ENCODE measurements at places on chromosomes 5 and 9.
A peak's percentile ranks its signal among the peaks of the same experiment; 100 is the strongest.

- no peak for DNase-seq
Measured at GRCh38 chr5:98721231-98721928, 52.1 kb upstream of the RGMB start.

GRCh38 chr9:92295240-92295790 lies 1.8 kb upstream of the IARS1 start:
- DNase-seq: no peak

- DNase-seq: no peak
Measured at GRCh38 chr5:150361301-150361700, 3.8 kb downstream of the TCOF1 start.

DNA sequence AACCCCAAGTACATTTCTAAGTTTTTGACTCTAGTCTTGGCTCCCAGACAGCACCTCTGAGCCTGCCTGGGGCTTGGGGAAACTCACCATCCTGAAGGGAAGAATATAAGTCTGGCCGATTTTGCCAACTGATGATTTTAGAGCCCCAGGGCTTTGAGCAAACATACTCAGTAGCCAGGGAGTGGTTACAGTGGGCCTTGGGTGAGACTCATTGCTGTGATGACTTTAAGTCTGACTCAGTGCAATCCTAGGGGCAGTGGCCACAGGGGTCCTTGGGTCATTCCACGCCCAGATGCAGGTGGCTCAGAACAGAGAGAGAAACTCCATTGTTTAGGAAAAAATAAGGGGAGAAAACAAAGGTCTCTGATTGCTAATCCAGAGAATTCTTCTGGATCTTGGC lies 312.0 kb upstream of the EDIL3 start:
- no peak for DNase-seq

GRCh38 chr9:76358628-76359280 lies 35.5 kb downstream of the RFK start:
- no peak for DNase-seq

DNA sequence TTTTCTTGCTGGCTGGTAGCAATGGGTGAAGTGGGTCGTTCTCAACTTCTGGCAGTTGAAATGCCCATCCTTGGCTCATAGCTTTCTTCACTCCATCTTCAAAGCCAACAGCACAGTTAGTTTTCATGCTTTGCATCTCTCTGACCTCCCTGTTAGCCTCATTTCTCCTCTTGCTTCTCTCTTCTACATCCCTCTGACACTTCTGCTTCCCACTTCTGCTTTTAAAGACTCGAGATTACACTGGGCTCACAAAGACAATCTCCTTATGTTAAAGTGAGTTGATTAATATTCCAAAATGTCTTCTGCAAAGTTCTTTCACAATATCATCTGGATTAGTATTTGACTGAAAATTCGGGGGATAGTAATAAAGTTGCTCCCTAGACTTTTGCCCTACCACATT lies 684.8 kb upstream of the CCNG1 start:
- no peak for DNase-seq

DNA sequence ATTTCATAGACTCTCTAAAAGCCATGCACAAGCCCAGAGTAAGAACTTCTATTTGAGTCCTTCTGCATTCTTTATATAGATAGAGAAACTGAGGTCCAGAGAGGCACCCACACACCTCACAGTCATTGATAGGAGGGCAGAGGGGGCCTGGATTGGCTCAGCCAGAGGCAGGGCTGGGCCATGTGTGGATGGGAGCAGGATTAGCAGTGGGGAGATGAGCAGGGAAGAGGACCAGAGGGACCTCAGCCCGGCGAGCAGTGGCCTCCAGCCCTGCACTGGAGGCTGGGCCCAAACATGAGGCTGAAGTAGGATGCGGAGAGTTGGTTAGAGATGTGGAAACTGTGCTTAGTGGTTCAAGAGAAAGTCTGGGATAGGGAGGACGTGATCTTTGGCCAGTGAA lies 34.0 kb downstream of the PPARGC1B start:
- DNase-seq: no peak

- no peak for DNase-seq
Measured at GRCh38 chr5:131524431-131524830, 110.6 kb downstream of the RAPGEF6 start.

- DNase-seq: no peak
Measured at GRCh38 chr5:11906497-11906896, 2.3 kb upstream of the CTNND2 start.

DNA sequence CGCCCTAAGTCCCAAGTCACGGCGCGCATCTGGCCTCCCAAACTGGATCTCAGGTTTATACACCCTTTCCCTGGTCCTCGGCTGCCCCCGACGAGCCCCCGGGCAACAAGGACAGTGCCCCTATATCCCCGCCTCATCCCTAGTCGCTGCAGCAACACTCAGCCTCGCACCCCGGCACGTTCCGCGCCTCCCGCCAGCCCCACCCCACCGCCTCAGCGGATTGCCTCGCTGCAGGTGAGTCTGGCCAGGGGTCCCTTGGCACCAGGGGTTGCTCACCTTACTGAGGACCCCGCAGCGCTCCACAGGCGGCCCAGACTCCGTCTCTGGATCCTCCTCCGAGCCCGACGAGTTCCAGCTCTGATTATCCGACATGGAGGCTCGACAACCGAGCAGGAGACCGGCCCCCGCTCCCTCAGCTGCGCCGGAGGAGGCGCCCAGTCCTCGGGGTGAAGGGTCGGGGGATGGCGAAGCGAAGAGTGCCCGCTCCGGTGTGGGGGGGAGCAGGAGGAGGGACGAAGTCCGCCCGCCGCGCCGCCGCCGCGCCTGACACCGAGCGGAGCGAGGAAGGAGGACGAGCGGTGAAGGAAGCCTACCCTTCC lies 494 bp downstream of the CERT1 start:
- DNase-seq: peak; percentile 40

DNA sequence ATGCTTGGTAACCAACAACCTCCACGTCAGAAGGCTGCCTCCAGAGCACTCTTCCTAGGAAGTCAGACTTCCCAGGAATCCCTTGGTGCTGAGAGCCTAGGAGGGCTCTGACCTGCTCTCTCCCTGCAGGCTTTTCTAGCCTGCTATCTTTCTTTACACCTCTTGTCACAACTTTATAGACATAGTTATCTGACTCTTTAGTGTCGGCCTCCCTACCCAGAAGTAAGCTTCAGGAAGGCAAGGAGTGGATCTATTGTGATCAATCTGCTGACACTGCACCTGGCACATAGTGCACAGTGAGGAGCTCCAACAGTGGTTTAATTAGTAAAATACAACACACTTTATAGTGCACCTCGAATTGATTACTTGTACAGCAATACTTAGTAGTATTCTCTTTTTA lies 2.3 kb downstream of the AFAP1L1 start:
- no peak for DNase-seq

Measured in stimulated activated CD8-positive, alpha-beta memory T cell treated with anti-CD3 and anti-CD28 coated beads, Interleukin-7, amount 100 ng/mL, for 4 hours (primary cell).